ENCODE measurements at places on chromosomes 7 and 10. TPM values are rescaled to one million over a fixed set of nuclear protein-coding genes. Genes with fewer than 3 reads are reported as not detected.

The SFTPA2 gene
- total RNA-seq, result not detected

The NCF1 gene
- 368 TPM for total RNA-seq

GRCh38 chr7:116970238-116970910 lies 17.1 kb downstream of the ST7 start:
- DNase-seq, result no peak

- DNase-seq, result no peak
Measured at GRCh38 chr10:133396035-133396624, 2.2 kb downstream of the MTG1 start.

GRCh38 chr7:54817152-54817551 lies 58.1 kb upstream of the SEC61G start:
- no peak for DNase-seq

DNA sequence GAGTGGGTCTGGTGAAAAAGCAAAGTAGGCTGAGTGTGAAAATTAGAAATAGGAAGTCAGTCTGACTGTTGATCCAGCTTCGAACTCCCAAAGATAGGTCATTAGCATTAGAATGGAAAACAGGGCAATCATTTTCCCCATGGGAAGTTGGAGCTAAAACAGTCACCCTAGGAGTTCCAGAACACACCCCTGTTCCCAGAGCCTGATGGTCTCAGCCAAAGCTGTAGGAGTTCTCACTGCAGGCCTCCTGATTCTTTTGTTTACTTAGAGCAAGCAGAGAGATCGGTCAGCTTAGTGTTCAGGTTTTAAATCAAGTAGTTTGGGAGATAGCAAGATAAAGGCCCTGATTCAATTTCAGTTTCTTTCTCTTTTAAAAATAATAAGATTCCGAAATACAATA lies 28.8 kb upstream of the JCAD start:
- no peak for DNase-seq

- no peak for DNase-seq
Measured at GRCh38 chr7:155880721-155881120, 68.5 kb upstream of the SHH start.

GRCh38 chr10:2772816-2773631 lies 294.3 kb upstream of the PFKP start:
- no peak for DNase-seq

GRCh38 chr10:80187465-80188409 lies 17.6 kb downstream of the ANXA11 start:
- DNase-seq, result peak; percentile 79

GRCh38 chr7:23347682-23348180 lies 48.6 kb downstream of the MALSU1 start:
- no peak for DNase-seq

GRCh38 chr10:30705625-30706149 lies 76.1 kb upstream of the LYZL2 start:
- DNase-seq, result no peak

- DNase-seq, result no peak
Measured at GRCh38 chr7:9240001-9240400, 806.6 kb downstream of the NXPH1 start.

DNA sequence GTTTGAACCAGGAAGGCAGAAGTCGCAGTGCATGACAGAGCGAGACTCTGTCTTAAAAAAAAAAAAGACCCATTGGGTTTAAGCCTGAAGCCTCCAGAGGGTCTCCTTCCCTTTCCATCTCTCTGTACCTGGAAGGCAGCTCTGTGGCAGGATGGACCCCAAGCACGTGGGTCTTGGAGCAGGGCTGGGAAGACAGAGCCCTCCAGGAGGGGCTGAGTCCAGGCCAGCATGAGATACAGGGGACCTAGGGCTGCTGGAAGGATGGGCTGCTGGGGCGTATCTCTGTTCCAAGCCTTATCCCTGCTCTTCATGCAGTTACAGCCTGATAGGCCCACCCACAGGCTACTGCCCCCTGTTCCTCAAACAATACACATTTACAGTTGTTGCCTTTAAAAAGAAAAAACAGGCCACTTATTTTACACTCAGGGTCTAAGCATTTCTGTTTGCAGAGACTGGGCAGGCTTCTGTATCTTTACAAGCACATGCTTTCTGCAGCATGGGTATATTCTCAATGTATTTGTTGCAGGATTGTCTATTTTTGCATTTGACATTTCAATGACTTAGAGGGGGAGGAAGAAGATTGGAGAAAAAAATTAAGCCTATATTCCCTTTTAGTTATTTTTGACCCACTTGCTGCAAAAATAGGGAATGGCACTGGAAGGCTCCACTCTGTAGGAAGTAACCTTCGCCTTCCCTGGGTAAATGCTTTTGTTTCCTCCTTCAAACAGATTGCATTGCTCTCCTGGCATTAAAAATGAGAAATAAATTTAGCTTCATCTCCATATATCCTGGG lies 60.1 kb downstream of the FAM171A1 start:
- DNase-seq, result no peak

DNA sequence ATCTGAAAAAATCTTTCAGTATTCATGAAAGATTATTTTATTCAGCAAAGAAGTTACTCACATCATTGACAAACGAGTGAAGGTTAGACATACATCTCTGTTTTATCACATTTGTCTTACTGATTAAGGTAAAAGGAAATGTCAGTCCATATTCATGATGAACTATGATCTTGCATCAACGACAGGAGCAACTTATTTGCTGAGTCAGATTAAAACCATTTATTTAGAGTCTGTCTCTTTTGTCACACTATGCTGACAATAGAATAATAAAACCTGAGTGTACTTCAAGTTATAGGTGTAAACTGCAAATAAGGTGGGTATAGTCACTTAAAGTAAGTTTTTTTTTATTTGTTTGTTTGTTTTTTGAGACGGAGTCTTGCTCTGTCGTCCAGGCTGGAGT lies 216.5 kb upstream of the SEMA3C start:
- no peak for DNase-seq

DNA sequence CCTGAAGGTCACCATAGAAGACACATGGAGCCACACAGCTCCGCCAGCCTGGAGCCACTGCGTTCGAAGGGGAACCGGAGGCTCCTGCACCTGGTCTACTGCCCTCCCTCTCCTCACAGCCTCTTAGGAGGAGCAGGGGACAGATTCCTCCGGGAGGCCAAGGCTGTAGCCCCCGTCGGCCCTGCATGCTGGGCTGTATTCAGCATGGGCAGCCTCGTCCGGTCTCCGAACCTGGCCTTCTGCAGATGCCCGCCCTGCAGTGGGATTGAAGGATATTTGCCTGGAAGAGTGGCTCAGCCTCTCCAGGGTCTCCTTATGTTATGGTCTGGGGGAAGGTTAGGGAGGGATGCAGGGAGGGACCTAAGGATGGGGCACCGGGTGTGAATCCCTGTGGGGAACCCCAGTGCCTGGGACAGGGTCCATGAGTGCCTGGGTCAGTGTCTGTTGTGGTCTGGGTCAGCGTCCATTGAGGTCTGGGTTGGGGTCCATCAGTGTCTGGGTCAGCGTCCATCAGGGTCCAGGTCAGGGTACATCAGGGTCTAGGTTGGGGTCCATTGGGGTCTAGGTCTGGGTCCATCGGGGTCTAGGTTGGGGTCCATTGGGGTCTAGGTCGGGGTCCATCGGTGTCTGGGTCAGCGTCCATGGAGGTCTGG lies 13.0 kb upstream of the SCART1 start:
- no peak for DNase-seq

DNA sequence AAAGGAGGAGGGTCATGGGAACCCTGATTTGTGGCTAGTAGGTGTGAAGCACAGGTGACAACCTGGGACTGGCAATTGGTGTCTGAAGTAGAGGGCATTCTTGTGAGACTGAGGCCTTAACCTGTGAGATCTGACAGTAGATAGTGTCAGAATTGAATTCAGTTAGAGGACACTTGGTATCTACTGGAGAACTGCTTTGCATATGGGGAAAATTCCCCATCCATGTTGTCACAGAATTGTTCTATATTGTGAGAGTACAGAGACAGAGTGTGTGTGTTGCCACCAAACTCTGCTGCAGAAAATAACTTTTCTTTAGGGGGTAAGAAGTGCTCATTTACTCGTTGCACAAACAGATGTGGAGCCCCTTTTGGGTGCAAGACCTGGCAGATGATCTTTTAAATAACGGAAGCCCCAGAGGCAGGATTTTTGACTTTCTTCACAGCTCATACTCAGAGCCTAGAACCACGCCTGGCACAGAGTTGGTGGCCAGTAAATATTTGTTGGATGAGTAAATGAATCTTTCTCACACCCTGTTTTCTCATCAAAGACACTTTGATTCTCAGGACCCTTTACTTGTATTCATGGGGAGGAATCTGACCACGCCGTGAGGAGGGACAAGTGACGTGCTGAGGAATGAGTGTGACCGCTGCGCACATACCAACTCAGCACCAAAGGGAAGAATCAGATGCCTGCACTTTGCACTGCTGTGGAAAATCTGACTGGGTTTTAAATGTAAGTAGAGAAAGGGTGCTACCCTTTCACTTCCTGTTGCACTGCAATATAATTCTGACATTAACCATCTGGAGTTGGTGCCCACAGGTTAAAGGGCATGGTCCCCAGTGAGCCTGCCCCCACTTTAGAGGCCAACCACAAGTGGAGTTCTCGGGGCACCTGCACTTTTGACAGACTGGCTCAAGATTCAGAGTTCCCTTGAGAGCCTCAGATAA lies 39.2 kb upstream of the SDHAF3 start:
- DNase-seq, result peak; percentile 45

GRCh38 chr10:104892879-104893617 lies 252.0 kb downstream of the SORCS3 start:
- DNase-seq, result no peak

GRCh38 chr7:100079024-100079560 lies 2.4 kb downstream of the ZNF3 start:
- DNase-seq, result no peak

- DNase-seq, result no peak
Measured at GRCh38 chr7:142139597-142140400, 28.3 kb downstream of the MGAM2 start.

DNA sequence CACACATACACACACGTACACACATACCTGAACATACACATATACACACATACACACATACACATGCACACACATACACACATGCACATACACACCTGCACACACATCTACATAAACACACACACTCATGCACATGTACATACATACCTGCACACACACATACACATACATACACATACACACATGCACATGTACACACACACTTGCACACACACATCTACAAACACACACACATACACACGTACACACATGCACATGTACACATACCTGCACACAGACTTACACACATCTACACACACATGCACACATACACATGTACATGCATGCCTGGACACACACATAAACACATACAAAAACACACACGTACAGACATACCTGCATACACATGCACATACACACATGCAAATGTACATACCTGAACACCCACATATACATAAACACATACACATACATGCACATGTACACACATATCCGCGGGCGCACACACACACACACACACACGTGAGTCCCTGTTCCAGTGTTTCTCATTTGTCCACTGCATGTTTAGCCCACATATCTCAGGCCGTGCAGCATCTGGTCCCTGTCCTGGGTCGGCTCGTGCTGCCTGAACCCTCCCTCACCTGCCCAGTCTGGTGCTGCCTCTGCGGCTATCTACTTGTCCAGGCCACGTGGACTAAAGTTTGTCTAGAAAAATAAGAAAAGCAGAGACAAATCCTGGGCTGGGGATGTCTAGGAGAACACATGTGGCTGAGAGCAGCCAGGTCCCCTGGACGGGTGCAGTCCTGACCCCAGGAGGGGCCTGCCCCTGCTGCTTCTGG lies 238.7 kb downstream of the TCERG1L start:
- DNase-seq, result no peak

Measured in Karpas-422 (cell line).